ENCODE measurements at places on chromosomes 4 and X.

- DNase-seq, result no peak
These were observed 29.9 kb downstream of the NELFA start for GRCh38 chr4:1978741-1979476.

- no peak for DNase-seq
These were observed 70.0 kb upstream of the PPP2R3B start for GRCh38 chrX:456551-457291.

GRCh38 chrX:139776599-139776998 lies 68.6 kb upstream of the MCF2 start:
- no peak for DNase-seq

DNA sequence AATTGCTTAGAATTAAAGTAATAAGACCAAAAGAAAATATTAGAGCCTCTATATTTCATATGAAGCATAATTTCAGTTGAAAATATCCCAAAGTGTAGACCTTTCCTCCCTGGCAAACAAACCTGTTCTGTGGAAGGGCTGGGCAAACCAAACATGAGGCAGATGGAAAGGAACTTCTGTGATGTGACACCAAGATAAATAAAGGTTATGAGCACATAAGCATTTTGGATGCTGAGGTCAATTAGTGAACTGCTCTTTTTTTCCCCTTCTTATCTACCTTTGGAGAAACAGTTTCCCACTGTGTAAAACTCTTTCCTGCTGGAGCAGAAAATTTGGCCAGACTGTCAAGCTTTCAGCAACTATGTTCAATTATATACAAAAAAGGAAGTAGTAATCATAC lies 109.6 kb upstream of the STIM2 start:
- no peak for DNase-seq

DNA sequence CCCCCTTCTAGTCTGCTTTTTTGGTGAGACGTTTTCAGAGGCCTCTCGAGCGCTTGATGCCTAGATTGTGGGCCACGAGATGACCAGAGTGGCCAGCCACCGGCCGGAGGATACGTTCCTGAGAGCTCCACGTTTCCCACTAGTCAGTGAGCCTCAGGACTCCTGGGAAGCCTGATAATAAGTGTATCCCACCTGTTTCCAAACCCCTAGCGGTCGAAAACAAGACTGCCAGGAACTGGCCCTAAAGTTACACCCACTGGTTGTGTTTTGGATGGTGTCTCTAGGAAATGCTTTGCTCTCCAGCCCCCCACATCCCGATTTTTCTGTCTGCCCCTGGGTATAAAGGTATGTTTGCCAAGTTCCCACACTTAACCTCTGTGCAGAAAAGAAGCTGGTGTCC lies 4.6 kb upstream of the RS1 start:
- DNase-seq, result no peak
